ENCODE measurements at places on chromosomes 7 and 10.

- no peak for DNase-seq
Measured at GRCh38 chr7:143967398-143967797, 12.8 kb downstream of the OR2F1 start.

GRCh38 chr10:74928742-74929191 lies 102.4 kb downstream of the KAT6B start:
- DNase-seq = no peak

DNA sequence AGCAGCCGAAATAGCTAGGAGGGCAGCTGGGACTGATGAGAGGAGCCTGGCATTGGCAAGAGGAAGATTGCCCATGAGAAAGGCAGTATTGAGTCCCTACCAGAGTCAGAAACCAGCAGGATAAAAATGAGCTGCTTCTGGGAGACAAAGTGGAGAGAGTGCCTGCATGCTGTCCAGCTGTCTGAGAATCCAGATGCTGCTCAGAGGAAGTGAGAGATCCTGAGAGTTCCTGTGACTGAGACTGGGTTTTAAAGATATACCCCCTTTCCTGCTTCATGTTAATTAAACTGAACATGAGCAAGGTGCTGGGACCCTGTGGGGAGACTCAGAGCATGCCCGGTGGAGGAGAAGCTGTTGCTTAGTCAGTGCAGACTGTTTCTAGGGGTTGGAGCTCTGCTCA lies 107.5 kb downstream of the KIF20B start:
- no peak for DNase-seq

DNA sequence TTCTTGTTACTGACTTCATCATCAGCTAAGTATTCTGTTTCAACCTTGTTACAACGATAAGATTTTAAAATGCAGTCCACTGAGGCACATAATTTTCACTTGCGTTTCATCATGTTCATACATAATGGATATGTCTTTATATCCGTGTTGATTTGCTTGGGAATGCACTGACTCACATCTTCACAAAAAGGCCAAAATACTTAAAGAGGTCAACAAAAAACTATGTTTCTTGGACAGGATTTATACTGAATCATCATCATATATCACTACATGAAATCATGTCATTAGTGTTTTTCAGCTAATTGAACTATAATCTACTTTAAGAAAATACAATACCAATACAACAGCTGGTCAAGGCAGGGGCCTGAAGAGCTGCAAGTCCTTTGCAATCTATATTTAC lies 324.5 kb upstream of the KLF6 start:
- no peak for DNase-seq

DNA sequence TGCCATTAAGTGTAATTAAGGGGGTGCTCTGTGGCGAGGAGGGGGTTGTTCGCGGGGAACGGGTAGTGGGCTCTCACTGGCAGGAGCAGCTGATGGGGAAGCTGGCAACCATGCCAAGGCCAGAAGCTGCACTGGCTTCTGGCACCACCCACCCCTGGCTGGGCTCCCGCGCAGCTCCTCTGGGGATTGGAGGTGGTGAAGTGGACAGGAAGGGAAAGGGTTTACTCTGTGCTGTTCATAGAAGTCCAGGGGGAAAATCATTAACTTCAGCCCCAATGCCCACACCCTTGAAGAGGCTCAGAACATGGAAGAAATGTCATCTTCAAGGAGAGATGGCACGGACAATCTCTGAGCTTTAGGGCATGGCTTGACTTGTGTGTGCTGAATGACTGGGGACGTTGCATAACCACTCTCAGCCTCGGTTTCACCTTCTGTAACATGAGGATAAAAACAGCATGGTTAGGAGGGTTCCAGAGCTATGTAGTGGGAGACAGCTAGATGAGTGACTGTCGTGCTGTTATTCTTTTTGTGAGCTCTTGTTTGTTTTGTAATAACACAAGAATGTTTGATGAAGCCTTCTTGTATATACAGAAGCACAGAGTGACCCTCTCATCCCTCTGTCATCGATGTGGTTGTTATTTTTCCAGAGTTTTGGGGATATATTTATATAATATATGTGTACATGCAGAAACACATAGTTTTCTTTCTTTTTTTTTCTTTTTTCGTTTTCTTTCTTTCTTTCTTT lies 29.9 kb downstream of the KAZALD1 start:
- no peak for DNase-seq

GRCh38 chr7:103751311-103751880 lies 238.1 kb downstream of the RELN start:
- DNase-seq = no peak

GRCh38 chr7:44073664-44074348 lies 8.4 kb upstream of the PGAM2 start:
- DNase-seq = no peak

DNA sequence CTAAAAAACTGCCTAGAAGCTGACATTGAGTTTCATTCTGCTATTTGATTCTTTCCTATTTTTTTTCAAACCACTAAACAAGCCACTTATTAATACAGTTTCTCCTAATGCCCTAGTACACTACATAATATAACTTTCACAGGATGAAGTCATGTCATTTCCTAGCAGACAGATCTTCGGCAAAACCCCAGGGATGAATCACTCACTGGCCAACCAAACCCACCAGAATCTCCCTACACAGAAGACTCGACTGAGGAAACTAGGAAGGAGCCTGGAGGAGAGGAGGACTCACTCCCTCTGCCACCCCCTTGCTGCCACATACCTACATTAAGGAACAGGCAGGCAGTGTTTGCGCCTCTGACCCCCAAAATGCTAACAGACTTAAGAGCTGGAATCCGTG lies 33.4 kb downstream of the XPNPEP1 start:
- no peak for DNase-seq

- DNase-seq = no peak
Measured at GRCh38 chr7:89072081-89072480, 276.5 kb upstream of the TEX47 start.

GRCh38 chr7:157909370-157909769 lies 572.6 kb downstream of the DNAJB6 start:
- no peak for DNase-seq

DNA sequence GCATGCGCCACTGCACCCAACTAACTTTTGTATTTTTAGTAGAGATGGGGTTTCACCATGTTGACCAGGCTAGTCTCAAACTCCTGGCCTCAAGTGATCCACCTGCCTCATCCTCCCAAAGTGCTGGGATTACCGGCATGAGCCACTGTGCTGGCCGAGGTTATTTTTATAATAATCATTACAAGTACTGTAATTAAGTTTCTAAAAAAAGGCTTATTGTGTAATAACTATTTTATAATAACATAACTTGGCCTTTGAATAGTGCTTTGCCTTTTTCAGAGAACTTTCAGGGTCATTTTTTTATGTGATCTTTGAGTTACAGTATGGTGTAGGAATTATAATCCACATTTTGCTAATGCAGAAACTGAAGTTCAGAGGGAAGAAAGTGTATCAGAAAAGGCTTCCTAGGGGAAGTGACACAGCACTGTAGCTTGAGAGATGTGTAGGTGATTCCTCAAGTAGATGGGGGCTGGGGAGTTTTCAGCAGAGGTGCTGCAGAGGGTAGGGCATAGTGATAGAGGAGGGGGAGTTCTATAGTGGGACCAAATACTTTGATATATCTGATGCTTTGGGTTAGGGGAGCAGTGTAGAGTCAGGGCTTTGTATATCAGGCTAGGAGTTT lies 9.2 kb upstream of the SYPL1 start:
- DNase-seq = no peak

DNA sequence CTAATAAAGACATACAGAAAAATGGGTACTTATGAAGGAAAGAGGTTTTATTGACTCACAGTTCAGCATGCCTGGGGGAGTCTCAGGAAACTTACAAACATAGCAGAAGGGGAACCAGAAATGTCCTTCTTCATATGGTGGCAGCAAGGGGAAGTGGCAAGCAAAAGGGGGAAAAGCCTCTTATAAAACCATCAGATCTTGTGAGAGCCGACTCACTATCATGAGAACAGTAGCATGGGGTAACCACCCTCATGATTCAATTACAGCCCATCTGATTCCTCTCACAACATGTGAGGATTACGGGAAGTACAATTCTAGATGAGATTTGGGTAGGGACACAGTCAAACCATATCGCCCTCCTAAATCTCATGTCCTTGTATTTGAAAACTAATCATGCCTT lies 1305.4 kb upstream of the SORCS1 start:
- no peak for DNase-seq

GRCh38 chr7:107069457-107069856 lies 25.0 kb downstream of the PRKAR2B start:
- DNase-seq = no peak

DNA sequence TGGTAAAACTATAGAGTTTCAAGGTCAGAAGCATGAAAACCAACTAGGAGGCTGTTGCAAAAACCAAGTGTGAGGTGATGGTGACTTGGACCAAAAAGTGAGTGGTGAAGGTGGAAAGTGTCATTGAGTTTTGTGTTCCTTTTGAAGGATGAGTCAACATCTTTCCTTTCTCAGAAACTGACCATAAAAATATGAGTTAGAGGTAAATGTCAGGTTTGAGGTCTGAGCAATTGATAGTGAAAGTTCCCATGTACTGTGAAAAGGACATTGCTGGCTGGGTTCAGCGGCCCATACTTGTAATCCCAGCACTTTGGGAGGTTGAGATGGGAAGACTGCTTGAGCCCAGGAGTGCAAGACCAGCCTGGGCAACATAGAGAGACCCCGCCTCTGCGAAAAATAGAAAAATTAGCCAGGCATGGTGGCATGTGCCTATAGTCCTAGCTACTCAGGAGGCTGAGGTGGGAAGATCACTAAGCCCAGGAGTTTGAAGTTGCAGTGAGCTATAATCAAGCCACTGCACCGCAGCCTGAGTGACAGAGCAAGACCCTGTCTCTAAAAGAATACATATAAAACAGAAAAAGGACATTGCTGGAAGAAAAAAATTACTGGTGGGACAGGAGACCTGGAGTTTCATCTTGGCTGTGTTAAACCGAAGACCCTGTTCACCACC lies 89.3 kb upstream of the ARID5B start:
- no peak for DNase-seq

- no peak for DNase-seq
Measured at GRCh38 chr7:87128861-87129267, 23.4 kb upstream of the DMTF1 start.

DNA sequence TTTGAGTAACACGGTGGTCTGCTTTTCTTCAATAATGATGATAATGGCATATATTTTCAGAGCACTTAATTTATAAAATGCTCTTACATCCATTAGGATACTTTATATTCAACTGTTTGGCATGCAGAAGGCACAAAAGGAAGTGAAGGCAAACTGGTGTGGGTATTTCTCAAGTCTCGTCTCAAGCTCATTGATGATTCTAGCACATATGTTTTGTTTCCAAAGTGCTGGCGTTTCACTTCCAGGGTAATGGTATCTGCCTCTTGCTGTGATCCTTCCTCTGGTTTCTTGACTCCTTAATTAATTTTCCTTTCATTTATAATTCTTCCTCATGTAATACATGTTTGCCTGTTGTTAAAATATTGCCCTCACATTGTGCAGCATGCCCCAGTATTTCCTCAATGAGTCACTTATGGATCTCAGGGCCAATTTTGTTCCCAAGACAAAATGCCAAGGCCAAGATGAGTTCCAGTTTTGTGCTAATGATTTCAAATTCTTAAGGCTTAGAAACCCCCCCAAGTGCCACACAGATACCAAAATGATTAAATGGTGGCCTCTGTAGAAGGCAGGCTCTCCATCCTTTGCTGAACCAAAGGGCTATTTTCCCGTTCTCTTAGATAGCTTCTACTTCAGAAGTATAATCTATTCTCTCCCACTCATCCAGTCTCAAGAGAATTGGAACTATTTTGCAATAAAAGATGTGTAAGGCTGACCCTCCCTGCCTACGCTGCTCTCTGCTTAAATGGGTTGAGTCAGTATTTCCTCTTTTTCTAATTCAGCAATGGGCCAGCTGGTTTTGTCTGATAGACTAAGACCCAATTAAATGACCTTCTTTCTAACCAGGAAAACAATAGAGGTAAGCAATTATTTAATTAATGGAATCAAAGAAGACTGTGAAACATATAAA lies 171.2 kb downstream of the ZNF365 start:
- no peak for DNase-seq

- no peak for DNase-seq
Measured at GRCh38 chr10:48605786-48606529, 1.1 kb upstream of the ARHGAP22 start.

DNA sequence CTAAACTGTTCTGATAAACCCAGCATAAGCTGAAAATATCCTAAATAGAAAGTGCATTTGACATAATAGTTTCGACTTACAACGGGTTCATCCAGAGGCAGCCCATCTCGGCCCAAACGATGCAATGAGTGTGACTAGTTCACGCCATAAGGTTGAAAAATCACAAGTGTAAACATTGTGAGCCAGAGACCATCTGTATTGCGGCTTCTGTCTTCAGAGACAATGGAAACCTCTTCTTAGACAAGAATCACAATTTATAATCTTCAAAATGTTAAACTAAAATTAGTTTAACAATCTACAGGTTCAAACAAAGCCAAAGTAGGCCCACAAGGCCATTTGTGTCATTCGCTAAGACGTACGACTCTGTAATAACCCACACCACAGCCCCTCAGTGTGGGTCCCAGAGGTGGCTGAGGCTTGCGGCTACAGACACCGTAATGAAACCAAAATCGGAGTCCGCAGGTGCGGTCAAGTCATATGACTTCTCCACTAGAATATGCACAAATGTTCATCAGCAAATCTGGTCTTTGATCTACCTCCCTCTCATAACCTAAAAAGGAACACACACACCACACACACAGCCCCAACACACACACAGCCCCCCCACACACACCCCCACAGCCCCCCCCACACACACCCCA lies 81.8 kb downstream of the DIP2C start:
- no peak for DNase-seq

DNA sequence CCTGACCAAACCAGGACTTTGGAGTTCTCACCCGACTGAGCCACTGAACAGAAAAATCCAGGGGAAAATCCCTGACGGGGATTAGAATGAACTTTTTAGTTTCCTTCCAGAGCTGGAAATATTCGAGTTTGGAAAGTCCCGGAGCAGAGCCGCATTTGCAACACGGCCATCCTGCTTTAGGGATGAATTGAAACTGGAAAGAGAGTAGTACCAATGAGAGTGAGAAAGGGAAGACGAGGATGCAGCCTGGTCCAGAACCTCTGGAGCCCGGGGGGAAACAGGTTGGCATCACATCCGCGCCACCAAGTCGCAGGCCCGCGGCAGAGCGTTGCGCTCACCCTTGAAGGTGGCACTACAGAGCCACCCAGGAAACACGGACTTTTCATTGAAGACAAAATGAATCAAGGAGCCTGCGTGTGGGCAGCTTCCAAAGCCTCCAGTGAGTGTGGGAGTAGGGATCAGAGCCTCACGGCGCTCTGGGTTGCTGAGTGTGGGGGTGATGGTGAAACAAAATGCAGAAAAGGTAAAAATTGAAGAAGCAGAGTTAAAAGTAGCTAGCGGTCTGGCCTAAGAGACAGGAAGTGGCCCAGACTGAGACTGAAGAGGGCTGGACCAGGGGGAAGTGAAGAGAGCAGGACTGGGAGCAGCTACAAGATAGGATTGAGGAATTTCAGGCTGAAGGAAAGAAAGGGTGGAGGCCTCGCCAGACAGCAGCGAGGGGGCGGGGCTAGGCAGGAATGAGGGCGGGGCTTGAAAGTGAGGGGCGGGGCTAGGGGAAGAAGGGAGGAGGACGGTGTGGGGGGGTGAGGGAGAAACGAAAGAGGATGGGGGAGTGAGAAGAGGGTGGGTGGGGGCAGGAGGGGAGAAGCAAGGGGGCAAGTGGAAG lies 1.8 kb downstream of the SMURF1 start:
- DNase-seq = peak; percentile 50

Measured in retina (tissue), 1 donor.